ENCODE measurements at places on chromosomes 11 and 22.
A peak's percentile ranks its signal among the peaks of the same experiment; 100 is the strongest.

DNA sequence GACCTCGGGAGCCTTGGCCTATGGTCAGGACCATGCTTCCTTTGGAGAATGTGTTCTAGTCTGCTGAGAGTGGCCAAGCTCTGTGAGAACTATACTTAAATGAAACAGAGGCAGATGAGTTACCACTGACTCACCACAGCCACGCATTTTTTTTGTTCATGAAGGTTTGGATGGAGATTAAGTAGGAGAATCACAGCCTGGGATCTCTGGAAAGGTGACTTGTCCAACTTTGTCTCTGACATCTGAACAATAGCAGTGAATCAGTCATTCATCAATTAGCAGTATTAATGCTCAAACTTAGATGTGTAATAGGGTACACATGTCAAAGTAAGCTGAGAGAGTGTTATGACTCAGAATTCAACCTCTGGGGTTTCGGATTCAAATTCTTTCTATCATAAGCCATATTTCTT lies 100.7 kb upstream of the ANO3 start:
- no peak for DNase-seq

GRCh38 chr22:48772286-48772907 lies 1055.3 kb downstream of the BRD1 start:
- DNase-seq, result no peak

GRCh38 chr11:26424255-26424654 lies 92.3 kb downstream of the ANO3 start:
- no peak for DNase-seq

GRCh38 chr11:36777311-36777710 lies 179.3 kb upstream of the RAG2 start:
- DNase-seq, result no peak

DNA sequence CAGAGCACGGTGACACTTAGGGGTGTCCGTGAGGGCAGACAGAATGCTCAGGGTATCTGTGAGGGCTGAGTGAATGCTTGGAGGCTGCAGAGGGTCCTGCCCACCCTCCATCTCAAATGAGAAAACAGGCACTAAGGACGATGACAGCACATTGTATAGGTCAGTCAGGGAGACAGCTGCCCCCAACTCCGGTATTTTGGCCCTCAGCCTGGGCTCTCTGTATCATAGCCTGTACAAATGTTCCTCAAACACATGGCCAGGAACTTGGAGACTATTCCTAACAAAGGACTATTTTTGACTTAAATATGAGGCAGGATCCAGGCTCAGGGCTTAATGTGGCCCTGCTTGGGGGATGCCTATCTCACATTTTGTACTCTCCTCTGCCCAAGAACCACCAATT lies 145.4 kb downstream of the OPCML start:
- DNase-seq, result no peak

GRCh38 chr11:6030708-6031405 lies at the start of gene OR56A1:
Gene OR56A1, minus strand, starts transcription at chr11:6030758. Its CDS starts 3,066 bp downstream, at chr11:6027692.
- DNase-seq, result no peak

DNA sequence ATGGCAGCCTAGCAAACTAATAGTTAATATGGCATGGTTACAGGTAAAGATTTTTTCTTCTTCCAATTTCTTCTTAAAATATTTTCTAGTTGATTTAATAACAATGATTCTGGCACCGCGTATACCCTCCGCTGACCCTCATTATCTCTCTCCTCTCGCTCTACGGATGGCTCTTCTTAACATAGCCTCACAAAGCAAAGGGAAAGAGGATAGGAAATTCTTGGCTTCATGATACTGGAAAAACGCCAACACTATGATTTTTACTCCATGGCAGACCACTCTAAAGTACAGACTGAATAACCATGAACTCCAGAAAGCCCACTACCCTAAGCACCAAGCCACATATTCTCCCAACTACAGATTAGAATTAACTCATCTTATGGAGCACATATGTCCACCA lies 6.1 kb downstream of the PI4KA start:
- no peak for DNase-seq

DNA sequence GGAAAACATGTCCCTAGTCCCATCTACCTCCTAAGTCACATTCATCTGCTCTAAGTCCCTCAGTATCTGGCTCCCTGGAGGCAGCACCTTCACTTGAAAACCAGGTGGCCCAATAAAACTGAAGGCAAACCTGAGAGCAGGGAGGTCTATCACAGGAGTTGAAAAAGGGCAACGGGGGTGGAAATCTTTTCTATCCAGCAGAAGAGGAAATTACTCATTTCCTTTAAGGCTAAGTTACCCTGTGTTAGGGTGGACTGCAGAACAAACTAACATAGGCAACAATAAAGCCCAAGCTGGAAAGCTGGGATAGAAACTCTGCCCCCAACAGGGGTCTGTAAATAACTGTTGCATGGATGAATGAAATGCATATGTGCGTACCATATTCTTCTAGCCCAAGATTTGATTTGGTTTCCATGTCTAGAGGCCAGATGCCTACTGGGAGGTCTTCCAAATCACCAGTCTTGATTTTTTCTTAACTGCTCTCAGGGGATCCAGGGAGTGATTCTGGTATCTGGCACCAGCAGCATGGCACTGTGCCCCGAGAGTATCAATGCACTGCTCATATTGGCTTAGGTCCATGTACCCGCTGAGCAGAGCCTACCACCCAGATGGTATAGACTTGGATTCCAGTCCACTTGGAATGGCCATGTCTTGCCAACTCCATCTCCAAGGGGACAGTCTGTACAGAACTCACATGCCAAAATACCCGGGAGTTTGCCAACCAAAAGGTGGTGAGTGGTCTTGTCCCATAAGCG lies 350.0 kb upstream of the NCAM1 start:
- no peak for DNase-seq

DNA sequence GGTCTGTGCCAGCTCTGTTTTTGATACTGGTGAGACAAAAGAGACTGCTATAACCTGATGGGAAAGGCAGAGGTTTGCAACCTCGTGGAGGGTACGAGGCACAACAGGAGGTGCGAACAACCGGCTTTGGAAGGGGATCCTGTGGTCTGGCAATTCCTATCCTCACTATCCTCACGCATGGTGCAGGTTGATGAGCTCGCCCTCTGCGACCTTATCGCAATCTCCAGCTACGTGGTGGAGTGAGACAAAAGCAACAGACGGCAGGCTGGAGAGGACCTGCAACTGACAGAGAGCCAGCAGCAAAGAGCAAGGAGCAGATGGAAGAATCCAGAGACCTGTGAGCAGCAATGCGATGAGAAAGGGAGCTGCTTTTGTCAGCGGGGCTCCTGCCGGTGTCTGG lies 47.3 kb upstream of the TSKU start:
- no peak for DNase-seq

DNA sequence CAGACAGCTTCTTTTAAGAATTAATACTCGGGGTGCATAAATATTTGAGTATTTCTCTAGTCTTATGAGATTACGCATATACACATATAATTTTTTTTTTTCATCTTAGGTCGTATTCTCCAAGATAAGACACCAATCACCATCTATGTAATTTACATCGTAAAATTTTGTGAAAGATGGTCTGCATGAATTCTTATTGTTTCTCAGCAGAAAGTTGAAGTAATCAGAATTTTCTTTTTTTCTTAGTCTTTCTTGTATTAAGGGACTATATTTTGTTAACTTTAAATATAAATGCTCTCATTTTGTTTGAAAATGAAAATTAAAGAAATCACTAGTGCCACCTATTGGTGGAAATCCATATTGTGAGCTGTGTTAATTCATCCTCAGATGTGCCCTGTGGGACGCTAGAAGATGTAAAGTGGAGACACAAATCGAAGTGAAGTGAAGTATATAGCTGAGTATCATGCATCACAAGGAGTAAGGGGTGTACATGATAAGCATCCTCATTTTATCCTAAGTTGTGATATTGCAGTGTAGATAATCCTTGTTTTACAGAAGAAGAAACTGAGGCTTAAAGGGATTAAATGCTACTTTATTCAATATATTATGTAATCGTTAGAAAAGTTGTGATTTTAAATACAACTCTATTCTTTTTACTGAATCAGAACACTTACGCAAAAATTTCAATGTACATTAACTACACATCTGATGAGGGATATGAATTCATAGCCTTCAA lies 2084.3 kb downstream of the LRRC4C start:
- no peak for DNase-seq

DNA sequence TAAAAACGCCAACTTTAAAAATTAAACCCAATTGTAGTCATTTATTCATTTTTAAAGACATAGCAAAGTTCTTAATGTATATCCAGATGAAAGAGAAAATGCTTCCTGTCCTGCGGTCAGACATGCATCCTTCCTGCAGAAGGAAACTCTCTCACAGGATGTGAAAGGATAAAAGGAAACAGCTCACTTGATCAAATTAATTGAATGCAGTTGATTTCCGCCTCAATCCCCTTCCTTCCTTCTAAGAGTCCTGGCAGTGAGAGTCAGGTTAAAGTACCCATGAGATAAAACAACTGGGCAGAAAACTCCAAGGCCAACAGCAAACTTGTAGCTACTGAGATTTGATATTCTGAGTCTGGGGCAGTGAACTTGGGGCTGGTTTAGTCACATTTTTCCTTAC lies 38.5 kb downstream of the CWC15 start:
- no peak for DNase-seq

- no peak for DNase-seq
These were observed 41.9 kb downstream of the CTTN start for GRCh38 chr11:70440206-70440605.

- DNase-seq, result no peak
These were observed 31.5 kb upstream of the PDE2A start for GRCh38 chr11:72705442-72706365.

DNA sequence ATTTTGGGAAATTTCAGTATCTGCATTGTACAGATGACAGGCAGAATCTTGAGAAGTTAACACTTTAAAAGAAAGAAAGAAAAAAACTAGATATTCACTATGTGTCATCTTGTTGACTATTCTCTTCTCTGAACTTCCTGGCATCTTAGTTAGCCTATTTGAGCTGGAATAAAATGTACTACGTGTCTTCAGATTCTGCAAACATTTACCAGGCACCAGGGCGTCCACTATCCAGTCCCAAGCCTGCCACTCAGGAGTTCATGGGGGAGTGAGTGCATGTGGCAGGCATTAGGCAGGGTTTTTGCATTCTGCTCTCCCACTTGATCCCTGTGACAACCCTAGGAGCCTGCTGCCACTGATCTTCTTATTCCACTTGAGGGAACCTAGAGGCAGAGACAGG lies 25.0 kb downstream of the TIMP3 start:
- no peak for DNase-seq

DNA sequence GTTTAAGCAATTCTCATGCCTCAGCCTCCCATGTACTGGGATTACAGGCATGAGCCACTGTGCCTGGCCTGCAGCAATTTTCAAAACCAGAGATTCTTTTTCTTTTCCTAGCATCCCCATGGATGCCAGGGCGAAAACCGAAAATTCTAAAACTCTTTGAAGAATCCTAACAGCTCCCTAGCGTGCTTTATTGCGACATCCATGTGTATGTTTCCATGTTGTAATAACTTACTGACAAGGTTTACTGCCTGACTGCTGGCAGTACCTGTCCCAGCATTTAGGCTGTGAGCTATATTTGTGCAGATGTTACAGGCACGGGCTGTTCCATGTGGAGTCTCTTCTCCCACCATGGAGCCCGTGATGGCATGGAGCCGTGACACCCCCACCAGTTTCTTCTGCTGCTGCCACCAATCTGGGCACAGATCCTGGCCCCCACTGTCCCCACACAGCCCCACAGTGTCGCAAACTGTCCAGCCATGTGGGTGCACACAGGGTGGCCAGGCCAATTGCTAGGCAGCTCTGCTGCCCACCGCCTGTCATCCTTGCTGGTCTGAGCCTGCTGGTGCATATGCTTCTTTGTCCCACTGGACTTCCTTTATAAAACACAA lies 7.1 kb upstream of the TAB1 start:
- no peak for DNase-seq

GRCh38 chr11:7892059-7892699 lies 38.9 kb downstream of the OR10A6 start:
- no peak for DNase-seq

DNA sequence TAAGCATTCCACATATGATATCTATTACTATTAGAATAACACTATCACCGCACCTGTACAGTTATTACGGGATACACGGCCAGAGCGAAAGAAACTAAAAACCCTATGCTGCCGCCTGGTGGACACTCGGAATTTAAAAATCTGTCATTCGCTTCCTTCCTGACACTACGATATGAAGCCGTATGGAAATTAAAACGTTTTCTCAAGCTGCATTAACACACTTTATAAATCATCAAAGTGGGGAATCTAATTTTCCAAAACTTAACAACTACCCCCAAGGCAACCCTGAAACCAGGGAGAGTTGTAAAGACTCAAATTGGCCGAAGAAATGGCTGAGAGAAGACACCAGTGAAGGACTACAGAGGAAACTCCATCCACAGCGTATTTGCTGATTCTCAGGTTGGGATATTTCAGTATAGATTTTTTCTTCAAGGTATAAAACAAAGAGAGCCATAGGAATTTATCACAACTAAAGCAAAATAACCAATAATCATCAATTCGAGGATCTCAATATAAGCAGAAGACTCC lies 1.4 kb downstream of the CCDC73 start:
- DNase-seq, result peak; percentile 65

DNA sequence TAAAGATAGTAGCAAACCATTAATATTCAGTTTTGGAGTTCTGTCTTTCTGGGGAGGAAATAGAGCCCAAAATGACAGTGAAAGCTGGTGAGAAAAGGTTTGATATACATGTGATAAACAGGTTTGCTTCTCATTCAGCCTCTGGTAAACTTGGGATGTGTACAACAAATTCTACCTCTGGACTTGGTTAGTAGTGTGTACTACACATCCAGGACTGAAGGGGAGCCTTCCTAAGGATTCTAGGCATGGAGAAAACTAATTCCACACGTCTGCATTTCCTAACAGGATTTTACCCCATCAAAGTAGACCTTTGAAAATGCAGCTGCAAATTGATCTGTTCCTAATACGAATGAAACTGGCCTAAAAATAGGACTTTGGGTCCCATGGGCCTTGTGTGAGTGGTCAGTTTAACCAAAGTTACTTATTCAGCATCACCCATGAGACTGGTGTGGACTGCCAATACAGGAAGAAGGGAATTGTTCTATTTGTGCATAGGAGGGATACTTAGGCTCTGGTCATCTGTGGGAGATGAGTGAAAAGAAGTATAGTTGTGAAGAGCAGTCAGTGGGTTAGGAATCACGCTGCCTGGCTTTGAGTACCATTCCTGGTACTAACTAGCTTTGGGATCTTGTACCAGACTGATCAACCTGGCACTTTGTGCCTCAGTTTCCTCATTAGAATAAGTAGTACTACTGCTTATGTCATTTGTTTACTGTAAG lies 74.2 kb downstream of the YAP1 start:
- DNase-seq, result no peak

- DNase-seq, result no peak
These were observed 27.0 kb upstream of the YWHAH start for GRCh38 chr22:31917227-31917921.

DNA sequence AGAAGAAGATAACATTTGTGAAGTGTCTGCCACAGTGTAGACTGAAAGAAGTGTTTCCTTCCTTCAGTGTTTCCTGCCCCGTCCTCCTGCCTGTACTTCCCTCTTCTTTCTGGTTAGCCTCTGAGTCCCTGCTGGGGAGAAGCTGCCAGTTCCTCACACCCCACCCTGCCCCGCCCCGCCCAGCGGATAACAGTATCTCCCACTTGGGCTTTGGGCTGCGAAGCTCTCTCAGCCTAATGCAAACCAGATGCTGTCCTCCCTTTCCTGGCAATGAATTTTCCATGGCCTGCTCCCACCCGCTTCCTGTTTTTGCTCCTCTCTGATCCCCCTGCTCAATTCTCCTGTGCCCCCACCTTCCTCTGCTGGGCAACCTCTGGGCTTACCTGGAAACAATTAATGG lies 5.2 kb upstream of the RAB3IL1 start:
- peak; percentile 27 for DNase-seq

Measured in CD8-positive, alpha-beta T cell (primary cell).